ENCODE measurements at places on chromosomes 16 and 17.

- DNase-seq: no peak
These were observed 9.4 kb upstream of the MAP2K3 start for GRCh38 chr17:21275047-21275578.

DNA sequence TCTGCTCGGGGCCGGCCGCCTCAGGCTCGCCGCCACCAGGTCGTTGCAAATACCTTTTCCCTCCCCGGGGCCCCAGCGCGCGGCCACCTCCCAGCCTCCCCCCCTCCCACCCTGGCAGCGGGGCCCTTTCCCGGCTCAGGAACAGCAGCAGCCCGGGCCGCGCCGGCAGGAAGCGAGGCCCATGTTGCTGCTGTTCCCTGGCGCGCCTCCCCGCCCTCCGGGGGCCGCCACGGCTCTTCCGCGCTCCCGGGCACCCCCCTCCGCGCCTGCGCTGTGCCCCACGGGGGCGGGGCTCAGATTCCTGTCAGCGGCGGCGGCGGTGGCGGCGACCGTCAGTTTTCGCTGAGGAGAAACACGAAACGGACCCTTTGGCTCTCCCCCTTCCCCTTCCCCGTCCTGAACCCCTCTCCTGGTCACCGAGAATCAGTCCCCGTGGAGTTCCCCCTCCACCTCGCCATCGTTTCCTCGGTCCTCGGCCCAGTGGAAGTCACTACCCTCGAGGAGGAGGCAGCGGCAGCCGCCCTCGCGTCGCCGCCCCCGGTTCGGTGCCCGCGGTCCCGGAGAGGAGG is at the start of gene NFAT5:
Gene NFAT5 (plus strand): TSS at position 296 of the 569 bp plus-strand sequence. CDS start 336 bp downstream, outside the sequence.
- peak; percentile 85 for DNase-seq

DNA sequence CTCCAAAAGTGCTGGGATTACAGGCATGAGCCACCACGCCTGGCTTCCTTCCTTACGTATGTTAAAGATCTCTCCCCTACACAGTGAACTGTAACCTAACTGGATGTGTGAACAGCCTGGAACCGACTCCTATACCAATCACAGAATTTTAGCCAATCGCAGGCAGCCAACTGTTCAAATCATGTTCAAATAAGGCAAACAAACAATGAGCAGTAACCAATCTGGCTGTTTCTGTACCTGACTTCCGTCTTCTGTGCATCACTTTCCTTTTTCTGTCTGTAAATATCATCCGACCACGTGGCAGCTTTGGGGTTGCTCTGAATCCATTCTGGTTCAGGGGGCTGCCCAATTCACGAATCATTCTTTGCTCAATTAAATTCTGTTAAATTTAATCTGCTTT is 27.5 kb downstream of the TEKT5 start:
- no peak for DNase-seq

DNA sequence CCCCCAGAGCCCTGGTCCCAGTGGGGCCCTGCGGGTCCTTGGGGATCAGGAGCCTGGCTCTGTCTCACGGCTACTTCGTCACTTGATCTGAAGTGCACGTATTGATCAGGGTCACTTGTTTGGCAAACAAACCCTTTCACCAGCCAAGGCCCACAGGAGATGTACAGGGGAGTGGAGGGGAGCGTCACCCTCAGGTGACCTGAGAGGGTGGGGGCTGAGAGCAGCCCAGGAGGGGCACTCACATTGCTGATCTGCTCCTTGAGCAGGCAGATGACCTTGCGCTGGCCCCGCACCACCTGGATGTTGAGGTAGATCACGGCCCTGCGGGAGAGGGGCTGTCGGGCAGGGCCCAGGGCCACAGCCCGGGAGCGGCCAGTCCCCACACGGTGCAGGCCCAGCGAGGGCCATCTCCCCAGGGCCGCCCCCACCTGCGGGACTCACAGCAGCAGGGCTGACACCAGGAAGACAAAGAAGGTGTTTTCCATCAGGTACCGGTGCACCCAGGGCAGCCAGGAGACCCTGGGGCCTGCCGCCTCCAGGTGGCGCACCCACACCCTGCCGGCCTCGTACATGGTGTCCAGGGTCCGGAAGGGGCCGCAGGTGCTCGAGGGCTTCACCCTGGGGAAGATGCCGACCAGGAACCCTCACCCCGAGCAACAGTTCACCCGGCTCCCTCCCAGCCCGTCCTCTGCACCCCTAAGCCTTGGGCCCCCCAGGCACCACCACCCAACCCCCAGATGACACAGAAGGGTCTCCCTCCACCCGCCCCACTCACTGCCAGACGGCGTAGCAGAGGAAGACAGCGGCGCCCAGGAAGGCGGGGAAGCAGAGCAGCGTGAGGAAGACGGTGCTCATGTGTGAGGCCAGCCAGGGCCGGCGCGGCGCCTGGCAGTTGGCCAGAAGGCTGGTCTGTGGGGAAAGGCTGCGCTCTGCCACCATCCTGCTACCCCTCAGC is 11.3 kb downstream of the TMC6 start:
- DNase-seq: no peak

- DNase-seq: no peak
These were observed 110.5 kb upstream of the CORO6 start for GRCh38 chr17:29733166-29733565.

GRCh38 chr16:84284154-84284722 is 10.4 kb upstream of the WFDC1 start:
- DNase-seq: no peak

DNA sequence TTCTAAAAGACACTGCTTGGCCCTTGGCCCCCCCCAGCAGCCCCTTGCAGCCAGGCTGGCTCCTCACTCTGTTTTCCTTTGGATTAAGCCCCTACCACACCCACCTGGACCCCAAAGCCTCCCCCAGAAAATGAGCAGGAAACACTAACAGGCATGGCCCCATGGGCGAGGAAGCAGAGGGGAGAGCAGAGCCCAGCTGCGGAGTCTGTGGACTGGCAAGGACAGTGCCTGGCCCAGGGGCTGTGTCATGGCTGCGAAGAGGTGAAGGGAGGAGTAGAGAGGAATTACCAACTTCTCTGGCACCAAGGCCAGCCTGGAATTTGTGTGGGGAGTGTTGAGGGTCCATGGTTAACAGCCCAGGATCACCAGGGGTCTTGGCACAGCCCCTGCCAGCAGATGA is 47.4 kb downstream of the MRC2 start:
- DNase-seq: no peak

- no peak for DNase-seq
These were observed 31.4 kb downstream of the TEX2 start for GRCh38 chr17:64231567-64232141.

GRCh38 chr16:11038305-11038704 is 93.9 kb downstream of the CLEC16A start:
- DNase-seq: no peak
